ENCODE measurements at places on chromosomes 7 and 10.

DNA sequence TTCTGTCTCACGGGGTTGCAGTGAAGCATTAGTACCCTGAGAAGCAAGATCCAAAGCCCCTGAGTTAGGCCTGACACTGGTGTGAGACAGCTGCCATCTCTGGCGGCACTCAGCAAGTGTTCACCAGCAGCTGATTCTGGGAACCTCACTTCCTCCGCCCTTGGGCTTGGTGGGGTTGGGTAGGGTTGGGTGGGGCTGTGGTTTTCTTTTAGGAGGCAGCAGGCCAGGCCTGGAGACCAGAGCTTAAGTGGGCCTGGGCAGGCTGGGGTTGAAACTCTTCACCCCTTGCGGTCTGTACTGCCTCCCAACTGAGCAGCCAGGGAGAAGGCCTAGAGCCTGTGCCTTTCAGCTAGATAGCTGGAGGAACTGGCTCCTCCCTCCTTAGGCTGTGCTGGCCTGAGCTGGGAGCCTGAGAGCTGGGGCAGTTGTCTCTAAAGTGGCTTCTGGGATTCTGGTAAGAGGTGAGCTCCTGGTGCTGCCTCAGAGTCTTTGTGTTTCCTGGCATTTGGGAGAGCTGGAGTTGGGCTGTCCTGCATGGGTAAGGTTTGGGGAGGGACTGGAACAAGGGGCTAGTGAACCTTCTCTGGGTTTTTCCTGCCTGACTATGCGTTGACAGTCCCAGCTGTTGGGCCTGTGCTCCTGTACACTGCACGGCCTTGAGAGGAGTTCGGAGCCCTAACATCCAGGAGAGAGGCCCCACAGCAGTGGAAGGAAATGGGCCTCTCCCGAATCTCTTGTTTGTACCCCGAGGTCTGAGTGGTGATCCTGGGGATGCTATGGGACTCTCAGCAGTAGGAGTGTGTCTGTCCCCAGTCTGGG is 5.1 kb downstream of the TSPAN14 start:
- no peak for DNase-seq

- peak; percentile 68 for DNase-seq
Observed at GRCh38 chr7:102152672-102153598, 133.7 kb upstream of the SH2B2 start.

DNA sequence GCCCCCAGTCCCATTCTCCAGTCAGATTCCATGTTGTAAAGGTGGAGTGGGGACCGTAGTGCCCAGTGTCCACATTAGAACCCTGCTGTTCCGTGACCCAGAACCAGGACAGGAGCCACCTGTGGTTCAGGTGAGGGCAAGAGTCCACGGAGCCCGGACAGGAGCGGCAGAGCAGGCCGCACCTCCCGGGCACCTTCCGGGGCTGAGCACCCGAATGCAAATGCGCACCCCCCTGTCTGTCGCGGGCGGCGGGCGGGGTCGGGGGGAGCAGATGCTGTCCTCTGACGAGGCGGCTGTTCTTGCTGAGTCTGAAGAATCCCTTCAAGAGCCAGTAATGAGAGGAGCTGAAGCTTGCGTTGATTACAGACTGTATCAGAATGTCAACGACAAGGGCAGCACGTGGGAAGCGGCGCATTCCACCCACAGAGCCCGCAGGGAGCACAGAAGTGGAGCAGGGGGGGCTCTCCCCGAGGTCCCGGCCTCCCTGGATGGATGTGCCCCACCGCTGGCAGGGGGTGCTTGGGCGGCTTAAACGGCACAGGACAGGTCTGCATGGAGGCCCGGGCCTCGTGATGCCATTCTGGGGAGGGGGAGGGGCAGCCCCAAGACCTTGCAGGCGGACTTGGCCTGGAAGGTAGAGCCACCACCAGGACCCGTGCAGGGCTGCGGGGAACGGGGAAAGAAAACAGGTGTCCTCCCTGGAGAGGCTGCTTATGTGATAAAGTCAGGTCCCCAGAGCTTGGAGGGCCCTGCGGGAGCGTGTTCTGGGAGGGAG is 407.5 kb upstream of the RNF32 start:
- DNase-seq: no peak

DNA sequence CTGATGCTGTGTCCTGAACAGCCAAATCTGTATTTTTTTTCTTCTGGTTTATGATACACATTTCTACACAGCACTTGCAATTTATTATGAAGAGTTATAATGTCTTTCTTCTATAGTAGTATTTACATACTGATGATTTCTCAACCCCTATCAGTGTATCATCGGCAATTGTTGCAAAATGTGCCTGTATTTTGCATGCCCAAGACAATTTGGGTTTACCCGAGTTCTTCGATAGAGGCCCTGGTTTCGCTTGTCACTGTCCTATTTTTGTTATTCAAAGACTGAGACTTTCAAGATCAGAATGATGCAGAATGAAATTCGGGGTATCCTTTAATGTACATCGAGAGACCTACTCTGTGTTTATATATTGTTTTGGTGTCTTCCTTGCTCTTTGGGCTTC is 184.5 kb upstream of the PRSS58 start:
- no peak for DNase-seq

DNA sequence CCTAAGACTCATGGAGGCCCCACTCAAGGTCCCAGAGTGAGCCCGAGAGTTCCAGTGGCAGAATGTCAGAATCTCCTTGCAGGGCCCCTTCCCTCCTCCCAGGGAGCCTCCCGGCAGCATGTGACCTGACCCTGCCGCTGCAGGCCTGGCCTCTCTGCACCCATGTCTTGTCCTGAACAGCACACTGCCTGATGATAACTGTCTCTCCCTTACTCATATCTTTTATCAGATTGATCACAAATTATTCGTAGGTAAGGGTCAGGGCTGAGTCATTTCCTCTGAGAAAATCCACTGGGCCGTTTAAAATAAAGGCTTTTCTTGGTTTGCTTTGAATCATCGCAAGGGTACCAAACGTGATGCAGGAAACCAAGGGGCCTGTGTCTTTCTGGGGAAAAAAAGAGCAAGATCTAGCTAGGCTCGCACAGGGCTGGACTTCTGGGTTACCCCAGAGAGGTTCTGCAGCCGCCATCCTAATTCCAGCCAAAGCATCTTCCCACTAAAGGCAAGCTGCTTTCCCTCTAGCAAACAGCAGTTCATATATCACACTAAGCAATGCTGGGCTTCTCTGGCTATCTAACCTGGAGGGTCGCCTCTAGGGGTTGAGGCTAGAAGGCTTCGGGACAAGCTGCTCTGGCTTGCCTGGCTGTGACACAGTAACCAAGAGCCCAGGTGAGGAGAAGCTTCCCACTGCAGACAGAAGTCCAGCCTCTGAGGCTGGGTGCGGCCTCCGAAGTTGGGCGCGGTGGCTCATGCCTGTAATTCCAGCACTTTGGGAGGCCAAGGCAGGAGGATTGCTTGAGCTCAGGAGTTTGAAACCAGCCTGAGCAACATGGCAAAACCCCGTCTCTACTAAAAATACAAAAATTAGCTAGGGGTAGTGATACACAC is 104.9 kb downstream of the SPDYE5 start:
- DNase-seq: no peak

DNA sequence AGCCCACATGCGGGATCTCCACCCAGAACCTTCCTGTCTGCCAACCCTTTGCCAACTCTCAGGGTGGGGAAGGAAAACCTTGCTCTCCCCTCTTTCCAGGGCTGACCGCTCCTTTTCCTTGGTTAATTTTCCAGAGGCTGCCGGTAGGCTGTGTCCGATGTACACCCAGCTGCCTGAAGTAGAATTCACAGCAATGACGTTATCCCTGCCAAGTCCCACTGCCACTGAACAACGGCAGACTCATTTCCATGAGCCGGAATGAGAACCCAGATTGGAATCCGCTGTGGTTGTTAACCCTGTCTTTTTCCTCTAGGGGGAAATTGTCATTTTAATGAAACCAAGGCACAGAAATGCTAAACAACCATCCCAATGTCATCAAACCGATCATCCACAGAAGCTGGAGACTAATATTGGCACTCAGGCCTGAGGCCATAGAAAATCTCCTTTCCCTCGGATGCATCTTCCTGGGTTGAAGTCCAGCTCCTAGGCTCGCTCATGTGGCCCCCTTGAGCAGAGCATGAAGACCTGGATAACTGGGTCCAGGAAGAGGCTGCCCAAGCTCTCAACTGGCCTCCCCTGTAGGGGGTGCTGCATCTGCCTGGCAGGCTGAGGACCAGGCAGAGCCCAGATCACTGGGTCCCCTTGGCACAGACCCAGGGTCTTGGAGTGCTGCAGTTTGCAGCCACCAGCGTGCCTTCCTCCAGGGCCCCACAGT is 30.4 kb downstream of the KLRG2 start:
- no peak for DNase-seq
